ENCODE measurements at places on chromosomes 1 and 21.

DNA sequence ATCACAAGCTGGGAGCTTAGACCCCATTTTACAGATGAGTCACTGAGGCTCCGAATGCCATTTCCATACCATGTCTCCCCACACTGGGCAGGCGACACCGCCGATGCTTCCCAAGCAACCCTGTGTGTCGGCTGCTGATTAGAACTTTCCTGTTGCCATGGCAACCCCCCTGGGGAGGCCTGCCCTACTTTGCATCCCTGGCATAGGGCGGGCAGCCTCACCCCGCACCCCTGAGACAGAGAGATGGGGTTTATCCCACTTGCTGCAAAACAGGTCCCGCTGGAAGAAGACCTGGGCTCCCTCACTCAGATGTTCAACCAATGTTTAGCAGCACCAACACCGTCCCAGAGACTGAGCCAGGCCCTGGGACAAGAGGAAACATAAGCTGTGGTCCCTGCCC lies 81.5 kb downstream of the CAMK2N1 start:
- no peak for DNase-seq

- DNase-seq, result no peak
Measured at GRCh38 chr1:218164930-218165700, 120.0 kb upstream of the RRP15 start.

DNA sequence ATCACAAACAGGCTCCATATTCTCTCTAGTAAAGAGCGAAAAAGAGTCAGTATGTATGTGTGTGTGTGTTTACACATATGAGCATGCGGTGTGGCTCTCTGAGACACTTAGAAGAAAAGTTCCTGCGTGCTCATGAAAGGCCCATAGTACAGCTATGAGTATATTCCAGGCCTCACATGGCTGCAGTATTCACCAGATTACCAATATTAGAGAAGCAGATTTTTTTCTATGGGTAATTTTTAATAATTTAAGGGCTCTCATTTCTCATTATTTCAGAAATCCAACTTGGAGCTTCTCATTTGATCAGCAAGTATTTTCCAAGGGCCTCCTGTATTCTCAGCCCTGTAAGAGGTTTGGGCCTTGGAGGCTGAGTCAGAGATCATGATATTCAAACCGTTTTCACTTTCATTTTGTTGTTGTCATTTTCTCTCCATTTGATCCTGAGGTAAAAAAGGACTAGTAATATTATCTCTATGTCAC lies 232.9 kb upstream of the SGIP1 start:
- DNase-seq, result no peak

DNA sequence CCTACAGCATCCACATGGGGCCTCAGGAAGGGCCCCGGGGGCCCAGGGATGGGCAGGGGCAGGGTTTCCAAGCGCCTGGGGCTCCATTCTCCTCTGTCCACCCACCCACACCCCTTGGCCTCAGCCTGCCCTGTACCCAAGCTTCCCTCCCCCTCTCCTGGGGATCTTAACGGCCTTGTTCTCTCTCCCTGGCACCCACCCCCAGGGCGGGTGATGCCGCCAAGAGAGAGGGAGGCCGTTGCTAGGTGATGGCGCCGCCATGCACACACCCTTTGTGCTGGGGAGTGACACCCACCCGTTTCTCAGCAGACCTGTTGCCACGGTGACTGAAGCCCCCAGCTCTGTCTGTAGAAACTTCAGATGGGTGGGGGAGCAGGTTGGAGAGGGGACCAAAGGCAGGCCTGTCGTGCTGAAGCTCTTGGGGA lies 7.6 kb downstream of the GPR37L1 start:
- no peak for DNase-seq

GRCh38 chr1:83692524-83693381 lies 306.2 kb downstream of the TTLL7 start:
- no peak for DNase-seq

DNA sequence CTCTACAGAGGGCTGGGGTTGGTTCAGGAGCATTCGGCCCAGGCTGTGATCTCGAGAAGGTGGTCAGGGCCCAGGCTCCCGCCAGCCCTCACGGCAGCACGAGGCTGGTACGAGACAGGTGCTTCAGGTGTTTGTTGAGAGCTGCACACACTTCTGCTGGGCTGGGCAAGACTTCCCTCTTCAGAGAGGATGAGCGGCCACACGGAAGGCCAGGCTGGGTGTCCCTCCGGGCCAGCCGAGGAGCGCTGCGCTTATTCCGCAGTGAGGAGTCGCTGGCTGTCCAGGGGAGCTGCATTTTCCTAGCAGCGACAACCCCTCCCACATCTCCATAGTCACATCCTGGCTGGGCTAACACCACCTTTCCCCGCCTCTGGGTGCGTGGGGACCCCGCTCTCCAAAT lies 50.5 kb downstream of the PDE9A start:
- no peak for DNase-seq

DNA sequence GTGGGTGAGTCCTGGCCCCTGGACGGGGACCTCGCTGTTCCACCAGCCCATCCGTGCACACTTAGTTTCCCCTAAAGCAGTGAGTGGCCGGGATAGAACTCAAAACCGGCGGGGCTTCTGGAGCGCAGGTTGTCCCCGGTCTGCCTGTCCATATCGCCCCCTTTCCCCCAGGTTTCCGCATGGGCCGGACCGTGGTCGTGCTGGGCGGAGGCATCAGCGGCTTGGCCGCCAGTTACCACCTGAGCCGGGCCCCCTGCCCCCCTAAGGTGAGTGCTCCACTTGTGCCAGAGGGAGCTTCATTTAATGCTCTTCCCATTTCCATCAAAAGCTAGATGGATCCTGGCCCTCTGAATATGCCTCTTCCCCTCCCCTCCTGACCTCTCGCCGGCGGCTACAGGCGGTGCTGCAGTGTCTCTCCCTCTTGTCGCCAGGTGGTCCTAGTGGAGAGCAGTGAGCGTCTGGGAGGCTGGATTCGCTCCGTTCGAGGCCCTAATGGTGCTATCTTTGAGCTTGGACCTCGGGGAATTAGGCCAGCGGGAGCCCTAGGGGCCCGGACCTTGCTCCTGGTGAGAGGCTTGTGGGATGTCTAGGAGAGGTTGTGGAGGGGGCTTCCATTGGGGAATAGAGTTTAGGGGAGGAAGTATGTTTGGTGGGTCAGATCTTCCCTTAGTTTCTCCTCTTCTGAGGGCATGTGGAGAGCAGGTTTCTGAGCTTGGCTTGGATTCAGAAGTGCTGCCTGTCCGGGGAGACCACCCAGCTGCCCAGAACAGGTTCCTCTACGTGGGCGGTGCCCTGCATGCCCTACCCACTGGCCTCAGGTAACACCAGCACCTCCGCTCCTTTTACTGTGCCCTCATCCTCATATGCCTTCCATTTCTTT lies 683 bp downstream of the PPOX start:
- no peak for DNase-seq

- no peak for DNase-seq
Measured at GRCh38 chr1:177729646-177730045, 240.2 kb downstream of the SEC16B start.

GRCh38 chr1:232435729-232436128 lies 194.2 kb downstream of the SIPA1L2 start:
- DNase-seq, result no peak

GRCh38 chr1:229068270-229068987 lies 202.5 kb upstream of the RAB4A start:
- DNase-seq, result no peak

GRCh38 chr1:18134324-18135046 lies 26.9 kb downstream of the IGSF21 start:
- no peak for DNase-seq

DNA sequence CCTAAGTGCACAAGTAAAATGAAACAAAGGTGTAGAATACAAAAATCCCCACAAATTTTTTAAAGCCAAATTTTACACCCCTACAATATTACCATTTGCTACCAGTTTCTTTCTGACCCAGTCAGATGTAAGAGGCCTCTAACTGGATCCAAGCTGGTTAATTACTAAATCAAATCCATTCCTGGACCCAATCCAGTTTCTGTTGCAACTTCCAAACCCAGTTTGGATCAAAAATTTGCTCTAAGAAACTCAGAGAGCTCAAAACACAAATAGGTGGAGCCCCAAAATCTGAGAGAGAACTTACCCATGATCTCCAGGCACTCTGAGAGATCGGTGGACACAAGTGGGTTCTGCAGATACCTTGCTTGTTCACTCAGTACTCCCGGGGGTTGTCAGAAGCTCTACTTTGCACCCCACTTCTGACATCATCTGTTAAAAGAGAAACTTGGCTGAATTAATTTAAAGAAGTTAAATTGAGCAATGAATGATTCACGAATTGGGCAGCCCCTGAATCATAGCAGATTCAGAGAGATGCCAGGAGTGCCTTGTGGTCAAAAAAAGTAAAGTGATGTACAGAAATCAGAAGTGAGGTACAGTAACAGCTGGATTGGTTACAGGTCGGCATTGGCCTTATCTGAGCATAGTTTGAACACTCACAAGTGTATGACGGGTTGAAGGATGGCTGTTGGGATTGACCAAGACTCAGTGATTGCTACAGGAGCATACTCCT lies 448.0 kb downstream of the KCNT2 start:
- no peak for DNase-seq

- no peak for DNase-seq
Measured at GRCh38 chr1:36503733-36504132, 21.0 kb upstream of the CSF3R start.

DNA sequence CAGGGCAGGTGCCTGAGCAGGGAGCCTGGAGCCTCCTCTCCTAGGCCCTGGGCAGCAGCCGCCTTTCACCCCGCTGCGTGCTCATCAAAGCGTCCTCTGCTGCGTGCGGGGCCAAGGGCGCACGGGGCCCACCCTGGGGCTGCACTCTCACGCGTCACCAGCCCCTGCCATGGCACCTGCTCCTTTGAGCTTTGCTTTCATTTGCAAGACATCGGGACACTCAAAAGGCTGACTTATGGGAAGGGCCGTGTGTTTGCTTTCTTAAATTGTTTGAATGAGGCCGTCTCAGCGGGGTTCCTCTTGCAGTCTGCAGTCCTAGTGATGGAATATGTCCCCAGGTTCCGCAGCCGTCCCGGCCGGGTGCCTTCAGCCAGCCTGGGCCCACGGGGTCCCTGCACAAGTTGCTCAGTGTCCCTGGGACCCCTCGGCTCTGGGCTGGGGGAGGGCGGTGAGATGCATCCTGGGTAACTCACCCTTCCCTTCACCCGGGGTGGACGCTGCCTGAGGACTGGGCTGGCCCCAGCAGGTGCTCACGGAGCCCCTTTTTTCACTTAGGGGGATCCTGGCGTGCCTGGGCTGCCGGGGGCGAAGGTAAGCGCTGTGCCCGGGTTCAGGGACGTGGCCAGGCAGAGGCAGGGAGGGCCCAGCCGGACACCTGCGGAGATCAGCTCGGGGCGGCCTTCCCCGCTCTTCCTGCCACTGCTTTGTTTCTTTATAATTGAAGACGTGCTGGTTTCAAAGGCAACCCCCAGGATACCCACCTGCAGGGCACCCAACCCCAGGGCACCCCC lies 53.1 kb downstream of the SLC19A1 start:
- no peak for DNase-seq

DNA sequence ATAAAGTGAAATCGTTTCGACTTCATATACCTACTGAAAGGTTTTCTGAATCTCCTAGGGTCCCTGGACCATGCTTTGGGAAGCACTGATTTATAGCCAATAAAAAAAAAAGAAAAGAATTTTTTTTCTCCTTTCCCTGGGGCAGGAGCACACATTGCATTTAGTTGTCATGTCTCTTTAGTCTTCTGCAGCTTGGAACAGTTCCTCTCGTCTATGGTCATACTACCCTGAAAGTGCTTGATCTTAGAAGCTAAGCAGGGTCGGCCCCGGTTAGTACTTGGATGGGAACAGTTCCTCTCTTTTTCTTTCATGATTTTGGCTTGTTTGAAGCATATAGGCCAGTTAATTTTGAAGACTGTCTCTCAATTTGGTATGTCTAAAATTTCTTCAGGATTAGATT lies 3.7 kb upstream of the SERPINC1 start:
- no peak for DNase-seq

GRCh38 chr1:231972111-231972445 lies 345.5 kb downstream of the DISC1 start:
- no peak for DNase-seq

Measured in NCI-H1048 (cell line).